CD4-positive, alpha-beta T cell treated with Interleukin-6 at 100 ng/mL for 8 hours (primary cell): ENCODE measurements at places on chromosomes 12 and 14.

DNA sequence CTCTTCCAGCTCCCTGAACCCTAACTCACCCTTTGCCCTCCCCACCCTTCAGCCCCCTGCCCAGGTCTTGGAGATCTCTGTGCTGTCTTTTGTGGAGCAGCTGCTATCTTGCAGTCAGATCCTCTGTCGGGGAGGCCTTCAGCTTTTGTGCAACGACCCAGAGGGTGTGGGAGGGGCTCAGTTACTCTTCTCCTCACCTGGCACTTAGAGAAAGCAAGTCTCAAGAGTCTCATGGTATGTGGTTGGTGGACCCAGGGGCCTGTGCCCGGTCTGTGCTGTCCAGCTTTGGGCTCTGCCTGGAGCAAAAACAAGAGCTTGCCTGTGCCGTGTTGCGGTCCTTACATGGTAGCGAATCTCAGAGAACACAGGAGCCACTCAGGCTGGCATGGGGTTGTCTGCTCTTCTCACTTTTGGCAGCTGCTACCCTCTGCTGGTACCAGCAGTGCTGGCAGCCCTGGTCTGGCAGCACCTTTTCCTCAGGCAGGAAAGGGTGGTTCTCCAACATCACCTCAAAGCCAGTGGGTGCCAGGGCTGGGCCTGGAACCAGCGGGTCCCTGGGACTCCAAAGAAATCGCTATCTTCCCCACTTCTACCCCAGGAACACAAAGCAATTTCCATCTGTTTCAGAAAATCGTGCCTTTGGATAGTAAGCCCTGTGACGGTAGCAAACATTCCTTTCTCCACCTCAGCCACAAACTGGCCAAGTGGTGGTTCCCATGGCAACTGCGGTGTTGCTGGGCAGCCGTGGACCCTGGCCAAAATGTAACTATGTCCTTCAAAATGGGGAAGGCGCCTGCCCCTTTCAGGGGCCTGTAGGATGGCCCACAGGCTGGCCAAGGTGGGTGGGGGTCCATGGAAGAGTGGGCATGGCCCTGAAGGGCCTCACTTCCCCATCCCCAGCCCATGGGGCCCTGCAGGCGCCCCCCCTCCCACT, 90.0 kb downstream of the RIN3 start:
- DNase-seq: peak; percentile 79

- DNase-seq: no peak
Observed at GRCh38 chr12:131920902-131921840, 7.9 kb upstream of the PUS1 start.

DNA sequence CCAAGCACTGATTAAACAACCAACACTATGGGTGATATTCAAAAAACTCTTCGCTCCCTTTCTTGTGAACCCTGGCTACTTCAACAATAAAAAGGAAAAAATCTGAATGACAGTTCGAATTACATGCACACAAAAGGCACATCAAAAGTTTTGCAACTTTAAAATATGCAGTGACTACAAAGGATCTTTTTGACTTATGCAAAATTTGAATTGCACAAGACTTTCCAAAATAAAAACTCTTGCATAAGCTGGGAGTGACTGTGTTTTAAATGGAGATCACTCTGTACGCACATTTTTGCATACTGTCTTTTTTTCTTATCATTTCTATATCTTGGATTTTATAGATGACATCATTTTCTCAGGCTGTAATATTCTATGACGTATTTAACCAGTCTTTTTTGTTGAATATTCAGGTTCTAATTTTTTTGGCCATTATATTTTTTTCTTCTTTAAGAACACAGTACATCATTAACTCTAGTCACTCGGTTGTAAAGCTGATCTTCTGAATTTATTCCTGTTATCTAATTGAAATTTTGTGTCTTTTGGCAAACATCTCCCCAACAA, 667.6 kb upstream of the TBX3 start:
- no peak for DNase-seq

GRCh38 chr12:118292836-118293235, 79.9 kb downstream of the TAOK3 start:
- no peak for DNase-seq

GRCh38 chr12:98939350-98939749, 294.3 kb downstream of the APAF1 start:
- DNase-seq: no peak

DNA sequence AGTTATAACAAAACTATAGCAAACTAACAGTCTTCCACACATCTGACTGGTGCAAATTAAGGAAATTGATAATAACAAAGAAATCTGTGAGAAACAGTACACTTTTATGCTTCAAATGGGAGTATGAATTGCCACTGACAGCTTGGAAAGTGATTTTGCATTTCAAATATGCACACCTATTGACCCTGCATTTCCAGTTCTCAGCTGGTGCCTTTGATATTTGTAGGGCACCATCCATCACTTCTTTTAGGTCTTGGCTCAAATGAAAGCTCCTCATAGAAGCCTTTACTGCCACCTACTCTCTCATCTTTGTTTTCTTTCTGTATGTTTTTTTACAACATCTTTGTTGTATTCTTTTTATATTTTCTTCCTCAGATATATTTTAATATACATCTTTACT, 125.1 kb downstream of the ST8SIA1 start:
- no peak for DNase-seq

GRCh38 chr12:19191089-19191488, 61.6 kb downstream of the PLEKHA5 start:
- DNase-seq: no peak

- no peak for DNase-seq
Observed at GRCh38 chr14:92578511-92578910, 64.9 kb downstream of the RIN3 start.

DNA sequence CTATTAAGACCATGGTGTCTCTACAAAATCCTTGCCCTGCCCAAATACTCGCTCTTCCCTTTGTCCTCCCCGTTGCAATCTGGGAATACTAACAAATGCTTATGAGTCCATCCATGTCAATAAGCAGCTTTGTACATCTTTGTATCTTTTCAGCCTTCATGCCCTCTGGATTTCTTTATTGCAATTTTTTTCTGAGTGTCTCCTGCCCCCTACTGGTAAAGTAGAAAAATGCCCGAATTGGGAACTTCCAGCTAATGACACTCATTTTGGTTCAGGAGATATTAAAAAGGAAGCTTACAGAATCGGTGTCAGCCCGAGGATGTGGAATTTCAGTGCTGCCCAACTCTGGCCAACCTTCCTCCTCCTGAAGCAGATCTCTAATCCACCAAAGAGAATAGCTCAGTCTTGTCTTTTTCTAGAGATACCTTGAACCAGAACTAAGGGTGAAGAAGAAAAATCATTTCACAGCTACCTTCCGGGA, 46.0 kb downstream of the SH2B3 start:
- DNase-seq: peak; percentile 61

DNA sequence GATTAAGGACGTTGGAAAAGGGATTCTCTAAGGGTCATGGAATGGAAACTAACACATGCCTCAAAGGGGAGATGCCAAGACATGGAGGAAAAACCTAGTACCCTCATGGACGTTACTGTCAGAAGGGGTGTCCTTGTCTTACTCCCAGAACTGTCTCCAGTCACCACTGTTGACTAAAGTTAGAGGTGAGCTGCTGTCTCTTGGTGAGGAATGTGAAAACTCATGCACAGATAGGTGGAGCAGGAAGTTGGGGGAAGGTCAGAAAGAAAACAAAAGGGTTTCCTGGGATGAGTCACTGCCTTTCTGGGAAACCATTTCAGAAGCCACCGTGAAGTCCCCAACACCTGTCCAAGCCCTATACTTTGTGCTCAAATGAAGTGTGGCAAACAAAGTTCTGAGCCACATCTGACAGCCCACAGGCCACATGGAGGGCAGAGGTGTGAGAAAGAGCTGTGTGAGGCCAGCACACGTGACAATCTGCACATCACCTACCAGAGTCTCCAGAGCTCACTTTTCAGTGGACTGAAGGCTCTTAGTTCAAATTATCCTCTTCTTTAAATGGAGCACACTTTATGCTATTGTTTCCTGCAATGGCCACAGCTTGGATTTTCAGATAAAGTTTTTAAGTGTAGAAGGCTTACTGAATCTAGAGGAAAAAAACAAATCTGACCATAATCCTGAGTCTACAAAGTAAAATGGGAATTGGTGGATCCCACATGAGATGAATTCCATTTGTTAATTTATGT, 92.9 kb upstream of the EGLN3 start:
- peak; percentile 79 for DNase-seq

DNA sequence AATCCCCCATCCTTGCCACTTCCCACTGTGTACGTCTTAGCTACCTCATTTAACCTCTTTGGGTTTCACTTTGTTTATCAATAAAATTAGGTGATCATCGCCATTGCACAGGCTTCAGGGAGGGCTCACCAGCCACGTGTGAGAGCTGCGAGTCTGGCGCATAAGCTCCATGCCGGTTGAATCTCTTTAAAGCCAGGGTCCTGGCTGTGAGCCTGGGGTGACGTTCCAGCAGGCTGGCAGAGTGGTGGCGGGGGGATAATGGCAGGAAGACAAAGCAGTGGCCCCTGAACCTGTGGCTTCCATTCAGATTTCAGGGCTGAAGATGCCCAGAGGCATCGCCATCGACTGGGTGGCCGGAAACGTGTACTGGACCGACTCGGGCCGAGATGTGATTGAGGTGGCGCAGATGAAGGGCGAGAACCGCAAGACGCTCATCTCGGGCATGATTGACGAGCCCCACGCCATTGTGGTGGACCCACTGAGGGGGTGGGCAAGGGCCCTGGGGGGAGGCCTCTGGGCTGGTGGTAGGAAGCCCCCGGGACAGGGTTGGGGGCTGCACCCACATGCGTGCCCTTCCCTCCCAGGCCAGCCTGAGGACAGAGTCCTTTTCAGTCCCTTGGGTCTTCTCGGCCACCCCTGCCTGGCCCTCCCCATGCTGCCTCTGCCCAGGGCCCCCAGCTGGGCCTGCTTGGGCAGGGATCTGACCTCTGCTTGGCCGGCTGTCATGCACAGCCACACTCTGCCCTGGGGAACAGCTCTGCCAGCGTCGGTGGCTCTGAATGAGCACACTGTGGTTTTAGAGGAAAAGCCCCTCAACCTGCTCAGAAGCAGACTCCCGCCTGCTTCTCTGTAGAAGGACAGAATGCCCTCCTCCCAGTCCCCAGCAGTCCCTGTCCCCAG, 8.6 kb upstream of the NXPH4 start:
- no peak for DNase-seq

DNA sequence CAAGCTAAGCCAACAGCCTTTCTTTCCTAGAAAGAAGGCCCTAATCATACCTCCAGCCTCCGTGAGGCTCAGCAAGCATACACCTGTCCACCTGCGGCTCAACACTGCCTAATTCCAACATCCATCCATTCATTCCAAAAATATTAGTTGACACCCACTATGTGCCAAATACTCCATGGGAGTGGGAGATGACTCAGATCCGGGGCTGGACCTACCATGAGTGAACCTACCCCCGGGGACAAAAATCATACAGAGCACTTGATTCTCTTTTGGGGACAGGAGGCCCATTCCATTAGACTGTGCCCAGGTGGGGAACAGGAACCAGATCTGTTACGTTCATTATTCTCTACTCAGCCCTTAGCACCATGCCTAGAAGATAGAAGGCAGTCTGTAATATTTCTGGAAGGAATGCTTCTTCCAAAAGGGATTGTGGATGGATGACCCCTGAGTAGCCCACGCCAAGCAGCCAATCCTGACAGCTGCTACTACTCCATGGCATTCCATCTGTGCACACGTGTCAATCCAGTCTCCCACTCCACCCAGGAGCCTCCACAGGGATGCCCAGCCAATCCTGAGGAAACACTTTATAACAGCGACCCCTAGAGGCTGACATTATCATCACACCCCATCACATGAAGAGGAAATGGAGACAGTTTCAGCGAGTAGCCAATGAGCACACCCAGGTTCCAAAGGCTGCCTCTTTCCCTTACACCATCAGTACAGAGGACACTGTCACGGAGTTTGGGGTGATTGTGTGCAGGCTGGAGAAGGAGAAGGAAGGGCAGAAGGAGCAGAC, 170.7 kb downstream of the ESRRB start:
- DNase-seq: no peak

DNA sequence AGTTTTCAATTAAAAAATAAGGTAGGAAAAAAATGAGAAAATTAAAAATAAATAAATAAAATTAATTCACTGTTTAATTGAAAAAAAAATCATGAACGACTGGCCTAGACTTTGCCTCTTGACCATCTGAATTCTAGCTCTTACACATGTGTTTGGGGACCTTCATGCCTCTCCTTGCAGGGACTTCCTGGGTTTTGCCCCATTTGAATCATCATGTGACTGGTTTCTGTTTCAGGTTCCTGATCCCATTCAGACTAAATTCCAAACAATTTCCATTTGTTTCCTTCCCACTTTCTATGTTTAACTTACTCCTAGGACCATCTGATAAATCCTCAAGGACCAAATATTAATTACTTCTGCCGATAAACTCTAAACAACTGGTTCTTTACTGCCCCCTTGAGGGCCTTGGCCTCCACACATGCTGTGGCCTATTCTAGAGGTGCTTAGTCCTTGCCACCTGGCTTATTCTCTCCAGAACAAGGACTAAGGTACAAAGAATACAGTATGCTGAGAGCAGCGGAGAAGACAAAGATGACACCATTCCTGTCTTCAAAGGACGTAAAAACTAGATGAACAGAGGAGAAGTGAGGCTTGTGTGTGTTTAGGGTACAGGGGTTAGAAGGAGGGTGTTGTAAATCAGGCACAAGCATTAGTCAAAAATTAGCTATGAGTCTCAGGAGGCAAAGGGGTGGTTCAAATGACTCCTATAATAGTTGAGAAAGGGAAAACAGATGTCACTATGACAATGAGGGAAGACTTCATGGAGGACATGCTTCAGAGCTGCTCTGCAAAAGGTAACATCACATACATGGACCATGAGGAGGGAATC, 125.8 kb upstream of the AVPR1A start:
- DNase-seq: no peak

GRCh38 chr12:107600581-107601144, 84.9 kb upstream of the PWP1 start:
- DNase-seq: no peak

GRCh38 chr14:31990926-31991572, 86.1 kb upstream of the ARHGAP5 start:
- DNase-seq: no peak

GRCh38 chr14:76756371-76756750, 4.9 kb upstream of the VASH1 start:
- DNase-seq: no peak

GRCh38 chr14:92386637-92387036, 63.7 kb downstream of the SLC24A4 start:
- DNase-seq: no peak

DNA sequence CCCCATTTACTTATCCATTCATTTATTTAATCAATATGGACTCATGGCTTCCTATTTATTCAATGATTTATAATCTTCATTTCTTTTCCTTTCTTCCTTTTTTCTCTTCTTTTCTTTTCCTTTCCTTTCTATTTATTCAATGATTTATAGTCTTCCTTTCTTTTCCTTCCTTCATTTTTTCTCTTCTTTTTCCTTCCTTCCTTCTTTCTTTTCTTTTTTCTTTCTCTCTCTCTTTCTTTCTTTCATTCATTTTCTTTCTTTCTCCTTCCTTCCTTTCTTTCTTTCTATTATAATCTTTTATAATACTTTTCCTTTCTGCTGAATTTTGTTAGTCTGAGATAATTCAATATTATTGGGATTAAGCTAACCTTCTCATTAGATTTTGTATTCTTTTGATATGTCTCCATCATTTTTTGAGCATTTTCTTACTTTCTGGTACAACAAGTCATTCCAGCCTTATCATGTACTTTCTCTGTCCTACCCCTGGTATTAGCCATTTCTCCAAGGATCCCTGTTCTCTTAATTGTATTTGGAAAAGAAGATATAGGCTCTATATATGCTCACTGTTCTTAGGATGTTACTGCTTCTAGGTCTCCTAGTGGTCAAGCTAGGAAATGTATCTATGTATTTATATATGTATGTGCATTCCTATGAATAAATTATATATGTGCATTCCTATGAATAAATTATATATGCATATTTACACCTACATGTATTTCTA, 12.1 kb downstream of the LACRT start:
- DNase-seq: no peak
